ENCODE measurements at places on chromosomes 1 and 21.

DNA sequence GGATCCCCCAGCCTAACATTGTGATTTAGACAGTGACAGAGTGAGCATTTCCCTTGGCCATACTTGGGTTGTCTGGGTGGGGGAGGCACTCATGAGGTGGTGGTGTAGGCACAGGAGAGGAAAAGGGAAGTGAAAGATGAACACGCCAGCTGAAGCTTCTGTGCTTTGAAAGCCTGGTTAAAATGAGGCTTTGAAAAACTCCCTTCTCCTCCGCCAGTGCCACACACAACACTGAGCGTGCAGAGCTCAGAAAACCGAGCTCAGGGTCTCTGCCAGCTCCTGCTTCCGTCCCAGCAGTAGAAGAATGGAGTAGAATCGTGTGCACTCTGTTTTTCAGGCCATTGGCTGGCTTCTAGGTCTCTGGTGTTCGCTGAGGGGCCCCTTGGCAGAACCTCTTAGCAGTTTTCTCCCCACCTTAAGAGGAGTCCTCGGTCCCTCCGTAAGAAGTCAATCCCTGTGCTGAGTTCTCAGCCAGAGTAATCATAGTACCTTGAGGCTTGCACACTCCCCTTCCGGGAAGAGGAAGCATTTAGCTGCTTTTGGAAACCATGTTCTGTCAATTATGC, 12.9 kb downstream of the PLEKHM2 start:
- DNase-seq, result no peak

- no peak for DNase-seq
Observed at GRCh38 chr1:202090994-202091393, 31.7 kb upstream of the GPR37L1 start.

GRCh38 chr1:178513278-178513983, 522 bp downstream of the TEX35 start:
- DNase-seq, result peak; percentile 46

GRCh38 chr21:28516021-28516420, 476.7 kb downstream of the LTN1 start:
- no peak for DNase-seq

DNA sequence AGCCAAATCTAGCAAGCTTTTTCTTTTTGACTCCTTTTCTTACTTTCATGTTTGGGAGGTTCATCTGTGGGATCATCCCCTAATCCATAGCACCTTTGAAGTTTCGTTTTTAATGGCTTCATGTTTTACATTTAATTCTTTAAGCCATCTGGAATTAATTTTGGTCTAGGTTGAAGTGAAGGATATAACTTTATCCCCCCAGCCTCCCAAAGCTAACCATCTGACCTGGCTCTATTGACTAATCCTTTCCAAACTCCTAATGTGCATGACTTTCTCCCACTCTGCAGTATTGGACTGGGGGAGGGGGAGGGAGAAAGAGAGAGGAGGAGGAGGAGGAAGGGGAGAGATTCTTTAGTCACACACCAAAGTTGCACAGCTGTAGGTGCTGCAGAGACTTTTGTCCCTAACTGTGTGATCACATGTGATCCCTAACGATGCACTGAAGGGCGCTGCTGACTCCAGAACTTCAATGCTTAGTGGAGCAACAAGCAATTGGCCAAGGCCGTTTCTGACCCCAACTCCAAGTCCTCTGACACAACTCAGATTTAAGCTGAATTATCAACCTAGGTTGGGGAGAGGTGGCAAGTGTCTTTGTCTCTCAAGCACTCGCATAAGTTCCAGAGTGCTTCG, 191.6 kb downstream of the HUNK start:
- DNase-seq, result no peak

- DNase-seq, result no peak
Observed at GRCh38 chr21:42251654-42252324, 32.8 kb downstream of the ABCG1 start.

DNA sequence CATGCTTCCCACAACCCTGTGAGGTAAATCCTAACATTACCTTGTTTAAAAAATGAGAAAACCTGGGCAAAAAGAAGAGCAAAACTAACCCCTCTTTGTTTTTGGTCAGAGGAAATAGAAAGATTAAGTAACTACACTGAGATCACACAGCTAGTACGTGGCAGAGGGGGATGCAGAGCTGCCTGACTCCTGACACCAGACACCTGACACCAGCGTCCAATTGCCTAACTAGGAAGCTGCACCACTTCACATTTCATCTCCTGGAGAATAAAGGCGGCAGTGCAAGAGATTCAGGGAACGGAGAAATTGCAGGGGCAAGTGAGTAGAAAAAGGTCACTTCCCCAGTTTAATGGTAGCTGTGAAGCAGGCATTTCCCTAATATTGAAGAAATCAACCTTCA, 229.3 kb upstream of the PTBP2 start:
- no peak for DNase-seq

DNA sequence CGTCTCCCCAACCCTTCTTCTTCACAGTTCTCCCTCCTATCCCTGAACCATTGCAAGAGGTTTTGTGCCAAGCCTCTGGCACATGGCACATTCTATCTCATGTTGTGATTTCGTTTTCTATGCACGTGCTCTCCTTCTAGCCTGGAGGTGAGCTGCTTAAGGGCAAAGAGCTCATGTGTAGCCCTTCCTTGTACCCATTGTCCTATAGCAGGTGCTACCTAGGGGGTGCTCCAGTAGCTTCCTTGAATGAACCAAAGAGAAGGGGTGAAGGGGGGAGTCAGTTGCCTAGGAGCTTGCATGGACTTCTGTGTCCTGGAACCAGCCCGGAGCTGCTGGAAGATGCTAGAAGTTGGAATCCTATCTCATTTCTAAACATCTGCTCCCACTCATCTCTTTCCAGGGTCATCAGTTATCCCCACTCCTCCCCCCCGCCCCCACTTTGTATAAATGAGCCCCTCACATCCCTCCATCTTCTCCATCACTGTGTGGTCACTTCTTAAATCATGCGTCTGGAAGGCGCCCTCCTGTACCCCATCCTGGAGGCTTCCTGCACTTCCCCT, 535 bp upstream of the DISC1 start:
- DNase-seq, result no peak

- DNase-seq, result no peak
Observed at GRCh38 chr21:42465008-42465802, 30.8 kb downstream of the RSPH1 start.

DNA sequence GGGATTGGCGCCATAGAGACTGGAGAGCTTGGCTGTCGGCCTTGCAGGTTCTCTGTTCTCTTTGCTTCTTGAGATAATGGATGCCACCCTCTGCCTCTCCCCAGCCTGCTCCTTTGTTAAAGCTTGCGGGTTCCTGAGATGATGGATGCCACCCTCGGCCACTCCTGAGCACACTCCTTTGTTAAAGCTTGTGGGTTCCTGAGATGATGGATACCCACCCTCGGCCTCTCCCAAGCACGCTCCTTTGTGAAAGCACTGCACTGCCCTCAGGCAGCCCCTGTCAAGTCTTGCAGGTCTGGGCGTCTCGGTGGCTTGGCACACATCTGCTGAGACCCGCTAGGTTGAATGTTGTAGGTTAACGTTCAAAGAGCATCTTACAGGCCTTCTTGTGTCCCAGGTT, 76.5 kb downstream of the SCCPDH start:
- no peak for DNase-seq

DNA sequence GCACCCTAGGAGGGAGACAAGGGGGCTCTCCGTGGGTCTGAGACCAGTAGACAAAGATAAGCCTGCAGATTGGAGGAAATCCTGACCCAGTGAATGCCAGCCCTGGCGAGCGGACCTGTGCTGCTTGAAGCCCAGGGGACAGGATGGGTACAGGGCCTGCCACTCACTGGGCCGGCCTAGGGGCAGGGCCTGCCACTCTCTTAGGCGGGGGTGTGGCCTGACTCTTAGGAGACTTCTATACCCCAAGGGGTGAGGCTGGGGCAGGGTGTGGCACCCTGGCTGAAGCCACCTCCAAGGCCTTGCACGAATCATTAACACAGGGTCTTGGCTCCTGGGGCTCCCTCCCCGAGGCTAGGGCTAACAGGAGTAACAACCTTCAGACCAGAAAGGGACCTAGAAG, 30.7 kb downstream of the TRIM62 start:
- DNase-seq, result no peak

DNA sequence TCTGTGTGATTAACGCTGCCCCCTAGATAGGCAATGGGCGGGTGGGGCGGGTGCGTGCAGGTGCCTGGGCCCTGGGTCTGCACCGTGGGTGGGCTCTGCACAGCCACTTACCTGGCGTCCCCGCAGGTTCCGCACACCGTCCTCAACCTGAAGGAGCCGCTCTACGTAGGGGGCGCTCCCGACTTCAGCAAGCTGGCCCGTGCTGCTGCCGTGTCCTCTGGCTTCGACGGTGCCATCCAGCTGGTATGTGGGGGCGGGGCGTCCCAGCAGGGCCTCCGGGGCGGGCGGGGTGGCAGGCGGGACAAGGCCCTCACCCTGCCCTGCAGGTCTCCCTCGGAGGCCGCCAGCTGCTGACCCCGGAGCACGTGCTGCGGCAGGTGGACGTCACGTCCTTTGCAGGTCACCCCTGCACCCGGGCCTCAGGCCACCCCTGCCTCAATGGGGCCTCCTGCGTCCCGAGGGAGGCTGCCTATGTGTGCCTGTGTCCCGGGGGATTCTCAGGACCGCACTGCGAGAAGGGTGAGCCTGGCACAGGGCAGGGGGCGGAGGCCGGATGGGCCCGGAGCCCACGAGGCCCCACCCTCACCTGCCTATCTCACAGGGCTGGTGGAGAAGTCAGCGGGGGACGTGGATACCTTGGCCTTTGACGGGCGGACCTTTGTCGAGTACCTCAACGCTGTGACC, 22.8 kb downstream of the RNF223 start:
- DNase-seq, result no peak

GRCh38 chr1:8629241-8630091, 188.0 kb downstream of the RERE start:
- peak; percentile 18 for DNase-seq

DNA sequence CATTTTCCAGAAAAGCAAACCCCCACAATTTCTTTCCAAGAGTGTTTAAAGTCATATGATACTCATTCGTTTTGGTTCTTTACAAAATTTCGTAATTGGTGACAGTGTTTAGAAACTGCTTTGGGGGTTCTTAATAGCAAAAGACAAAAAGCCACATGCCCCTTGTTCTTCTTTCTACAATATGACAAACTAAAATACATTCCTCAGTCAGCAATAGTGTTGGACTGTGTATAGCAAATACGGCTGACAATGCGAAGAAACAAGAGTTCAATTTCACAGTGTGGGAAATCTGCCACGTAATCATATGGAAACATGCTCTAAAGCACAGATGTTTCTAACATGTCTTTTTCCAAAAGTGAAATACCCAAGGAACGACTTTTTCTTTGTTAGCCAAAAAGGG, 7.6 kb upstream of the IFNAR1 start:
- DNase-seq, result no peak

GRCh38 chr1:204684571-204685235, 835 bp downstream of the LRRN2 start:
- no peak for DNase-seq

DNA sequence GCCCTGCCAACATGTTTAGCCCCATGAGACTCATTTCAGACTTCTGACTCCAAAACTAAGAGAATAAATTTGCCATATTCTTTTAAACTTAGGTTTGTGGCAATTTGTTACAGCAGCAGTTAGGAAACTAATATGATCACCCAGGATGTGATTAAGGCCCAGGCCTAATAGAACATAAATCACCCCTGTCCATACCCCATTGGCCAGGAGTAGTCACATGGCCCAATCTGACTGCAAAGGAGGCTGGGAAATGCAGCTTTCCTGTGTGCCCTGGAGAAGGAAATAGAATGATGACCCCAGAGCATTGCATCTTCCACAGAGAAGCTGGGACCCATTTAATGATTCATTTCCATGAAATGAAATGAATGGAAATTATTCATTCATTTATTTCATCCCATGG, 100.4 kb upstream of the KLHDC7A start:
- DNase-seq, result no peak

- DNase-seq, result no peak
Observed at GRCh38 chr21:18424276-18424675, 20.7 kb upstream of the TMPRSS15 start.

GRCh38 chr1:89358287-89358893, 5.5 kb upstream of the GBP6 start:
- peak; percentile 31 for DNase-seq
